ENCODE measurements at places on chromosomes 6 and 20. TPM values are rescaled to one million over a fixed set of nuclear protein-coding genes. Genes with fewer than 3 reads are reported as not detected.

The TFAP2A gene
- 0.09 TPM for total RNA-seq

The TMEM63B gene
- 23.9 TPM for total RNA-seq

The C6orf58 gene
- total RNA-seq = not detected

The RAB32 gene
- 93.6 TPM for total RNA-seq

The HNF4A gene
- not detected for total RNA-seq

The GNRH2 gene
- 0.18 TPM for total RNA-seq

The LPA gene
- total RNA-seq = not detected

The TRAPPC3L gene
- 0.09 TPM for total RNA-seq

The HLA-DMB gene
- not detected for total RNA-seq

The OR2H1 gene
- total RNA-seq = not detected

The RAET1G gene
- 0.18 TPM for total RNA-seq

The RMND1 gene
- 23.8 TPM for total RNA-seq

The SASH1 gene
- 79.2 TPM for total RNA-seq

The KHDC1L gene
- total RNA-seq = not detected

All from endothelial cell of coronary artery (primary cell).